ENCODE measurements at places on chromosomes 13 and 19.

- no peak for DNase-seq
Observed at GRCh38 chr13:92355213-92355612, 871.4 kb upstream of the GPC6 start.

DNA sequence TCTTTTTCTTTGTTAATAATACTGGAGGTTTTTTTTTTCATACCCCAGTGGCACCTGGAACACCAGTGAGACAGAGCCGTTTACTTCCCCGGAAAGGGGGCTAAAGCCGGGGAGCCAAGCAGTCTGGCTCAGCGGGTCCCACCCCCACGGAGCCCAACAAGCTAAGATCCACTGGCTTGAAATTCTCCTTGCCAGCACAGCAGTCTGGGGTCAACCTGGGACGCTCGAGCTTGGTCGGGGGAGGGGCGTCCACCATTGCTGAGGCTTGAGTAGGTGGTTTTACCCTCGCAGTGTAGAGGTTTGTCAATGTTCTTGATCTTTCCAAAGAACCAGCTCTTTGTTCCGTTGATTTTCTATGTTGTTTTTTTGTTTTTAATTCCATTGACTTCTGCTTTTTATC lies 94.6 kb upstream of the DIAPH3 start:
- DNase-seq, result no peak

- no peak for DNase-seq
Observed at GRCh38 chr13:60329221-60329923, 67.6 kb upstream of the TDRD3 start.

DNA sequence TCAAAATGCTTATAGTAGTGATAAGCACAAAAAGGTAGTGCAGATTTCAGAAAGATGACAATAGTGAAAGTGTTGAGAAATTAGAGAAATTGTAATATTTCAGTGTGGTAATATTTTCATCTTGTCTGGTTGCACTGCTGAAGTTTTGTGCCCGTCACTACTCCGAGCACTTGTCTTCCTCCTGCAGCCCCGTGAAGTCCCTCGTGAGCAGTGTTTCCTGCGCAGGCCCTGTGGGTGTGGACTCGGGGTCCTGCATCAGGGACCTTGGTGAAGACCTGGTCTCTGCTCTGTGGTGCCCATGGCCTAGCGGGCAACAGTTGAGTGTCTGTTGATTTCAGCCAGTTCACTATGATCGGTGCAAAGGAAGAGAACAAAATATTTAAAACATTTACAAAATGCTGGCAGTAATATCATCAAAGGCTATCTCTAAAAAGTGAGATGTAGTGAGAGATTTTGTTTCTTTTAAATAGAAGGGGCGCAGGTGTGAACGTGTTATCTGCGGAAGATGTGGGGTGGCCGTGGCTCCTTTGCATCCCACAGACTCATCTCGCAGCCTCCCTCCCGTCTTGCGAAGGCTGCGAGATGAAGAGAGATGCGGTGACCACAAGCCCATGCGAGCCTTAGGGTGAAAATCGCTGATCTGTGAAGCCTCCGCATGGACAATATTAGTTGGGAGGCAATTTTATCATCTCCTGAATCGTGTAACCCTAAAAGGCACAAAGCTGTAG lies 27.7 kb upstream of the DCUN1D2 start:
- DNase-seq, result no peak

DNA sequence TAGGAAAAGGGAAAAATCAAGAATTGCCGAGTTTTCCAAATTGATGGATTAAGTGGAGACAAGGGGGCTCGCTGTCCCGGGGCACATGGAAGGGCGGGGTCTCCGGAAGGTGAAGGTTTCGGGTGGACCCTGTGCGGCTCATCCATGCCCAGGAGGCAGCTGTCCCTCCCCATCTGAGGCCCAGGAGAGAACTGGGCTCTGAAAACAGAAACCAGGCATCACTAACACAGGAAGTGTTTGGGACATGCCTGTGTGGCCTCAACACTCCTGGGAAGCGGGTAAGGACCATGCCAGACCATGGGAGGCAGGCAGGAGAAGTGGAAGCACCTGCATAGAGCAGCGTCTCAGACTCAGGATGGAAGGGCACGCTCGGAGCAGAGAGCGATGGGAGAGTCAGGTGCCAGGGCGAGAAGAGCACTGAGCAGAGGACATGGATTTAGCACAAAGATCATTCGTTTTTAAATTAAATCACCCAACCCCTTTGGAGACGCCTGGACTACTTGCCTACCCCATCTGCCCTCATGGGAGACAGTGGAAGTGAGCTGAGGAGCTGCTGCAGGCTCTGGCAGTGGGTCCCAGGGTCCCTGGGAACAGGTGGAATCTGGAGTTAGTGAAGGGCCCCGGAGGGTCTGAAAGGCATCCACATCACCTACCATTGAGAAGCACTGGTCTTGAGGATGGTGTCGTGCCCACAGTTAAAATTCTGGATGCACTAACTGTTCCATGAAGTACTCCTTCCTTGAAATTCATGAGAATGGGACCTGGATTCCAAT lies 183.2 kb upstream of the SOX1 start:
- DNase-seq, result no peak

DNA sequence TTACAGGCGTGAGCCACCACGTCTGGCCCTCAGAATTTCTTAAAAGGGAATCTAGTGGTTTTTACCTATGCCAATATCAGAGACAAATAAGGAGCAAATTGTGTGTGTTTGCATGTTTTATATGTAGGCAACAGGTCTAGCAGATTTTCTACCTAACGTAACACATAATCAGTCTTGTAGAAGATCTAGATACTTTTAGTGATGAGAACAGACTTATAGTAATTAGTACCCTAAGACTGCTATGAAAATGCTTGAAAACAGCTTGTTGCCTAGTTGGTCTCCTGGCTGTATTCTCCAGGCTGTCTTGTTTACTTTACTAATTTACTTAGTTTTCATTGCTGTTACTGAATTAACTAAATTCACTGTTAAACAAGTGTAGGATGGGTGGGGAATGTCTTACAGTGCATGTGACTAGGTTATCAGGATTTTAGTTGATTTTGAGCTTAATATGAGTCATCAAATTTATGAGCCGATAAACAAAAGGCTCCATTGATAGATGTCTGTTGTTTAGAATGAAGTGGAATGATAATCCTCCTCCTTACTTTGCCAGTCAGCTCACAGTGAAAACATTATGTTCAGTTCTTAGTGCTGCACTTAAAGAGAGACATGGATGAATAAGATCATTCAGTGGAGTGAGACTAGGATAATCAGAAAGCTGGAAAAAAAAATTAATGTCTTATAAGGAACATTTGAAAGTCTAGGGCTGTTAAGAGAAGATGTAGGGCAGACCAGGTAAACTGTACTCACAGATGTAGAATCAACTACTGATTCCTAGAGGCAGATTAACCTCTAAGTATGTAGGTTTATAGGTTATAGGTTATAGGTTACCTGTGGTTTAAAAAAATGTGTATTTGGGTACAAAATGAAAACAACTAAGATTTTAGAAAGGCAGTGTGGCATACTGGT lies 22.4 kb downstream of the GTF2F2 start:
- no peak for DNase-seq

DNA sequence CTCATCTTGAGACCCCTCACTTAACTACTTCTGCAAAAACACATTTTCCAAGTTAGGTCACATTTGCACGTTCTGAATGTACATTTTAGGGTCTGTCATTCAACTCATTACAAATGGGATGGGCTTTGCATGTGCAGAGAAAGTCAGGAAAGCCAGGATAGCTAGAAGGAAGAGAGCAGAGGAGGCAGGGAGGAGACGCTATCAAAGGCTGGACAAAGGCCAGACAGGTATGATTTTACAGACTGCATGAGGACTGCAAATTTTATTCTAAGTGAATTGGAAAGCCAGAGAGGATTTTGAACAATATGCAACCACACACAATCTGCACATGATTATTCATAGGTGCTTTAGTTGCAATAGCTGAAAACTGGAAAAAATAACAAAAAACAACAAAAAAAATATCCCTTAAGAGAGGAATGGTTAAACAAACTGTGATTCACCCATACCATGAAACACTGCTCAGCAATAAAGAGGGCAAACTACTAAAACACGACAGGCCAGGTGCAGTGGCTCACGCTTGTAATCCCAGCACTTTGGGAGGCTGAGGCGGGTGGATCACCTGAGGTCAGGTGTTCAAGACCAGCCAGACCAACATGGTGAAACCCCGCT lies 21.1 kb downstream of the SYDE1 start:
- no peak for DNase-seq

- no peak for DNase-seq
Observed at GRCh38 chr13:106425661-106426060, 109.8 kb downstream of the EFNB2 start.

GRCh38 chr13:51236491-51236792 lies 14.2 kb downstream of the FAM124A start:
- DNase-seq, result no peak

- no peak for DNase-seq
Observed at GRCh38 chr19:7007859-7008258, 13.4 kb downstream of the MBD3L2B start.

GRCh38 chr19:48372904-48373303 lies 8.7 kb downstream of the SYNGR4 start:
- DNase-seq, result no peak

GRCh38 chr19:49793561-49793840 lies 19.6 kb downstream of the FUZ start:
- DNase-seq, result no peak

DNA sequence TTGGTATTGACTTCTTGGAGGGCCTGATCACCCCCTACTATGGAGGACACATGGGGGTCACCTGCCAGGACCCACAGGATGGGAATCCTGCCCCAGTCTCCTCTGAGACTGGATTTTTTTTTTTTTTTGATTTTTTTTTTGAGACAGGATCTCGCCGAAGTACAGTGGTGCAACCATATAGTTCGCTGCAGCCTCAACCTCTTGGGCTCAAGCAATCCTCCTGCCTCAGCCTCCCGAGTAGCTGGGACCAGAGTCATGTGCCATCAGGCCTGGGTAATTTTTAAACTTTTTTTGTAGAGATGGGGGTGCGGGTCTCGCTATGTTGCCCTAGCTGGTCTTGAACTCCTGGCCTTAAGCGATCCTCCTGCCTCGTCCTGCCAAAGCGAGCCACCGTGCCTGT lies 14.2 kb upstream of the ADGRE5 start:
- DNase-seq, result no peak

- DNase-seq, result no peak
Observed at GRCh38 chr19:40054632-40055031, 1.4 kb downstream of the ZNF780B start.

GRCh38 chr19:42151782-42152684 lies 19.8 kb upstream of the POU2F2 start:
- no peak for DNase-seq

- no peak for DNase-seq
Observed at GRCh38 chr19:48962849-48963165, 2.3 kb upstream of the FTL start.

DNA sequence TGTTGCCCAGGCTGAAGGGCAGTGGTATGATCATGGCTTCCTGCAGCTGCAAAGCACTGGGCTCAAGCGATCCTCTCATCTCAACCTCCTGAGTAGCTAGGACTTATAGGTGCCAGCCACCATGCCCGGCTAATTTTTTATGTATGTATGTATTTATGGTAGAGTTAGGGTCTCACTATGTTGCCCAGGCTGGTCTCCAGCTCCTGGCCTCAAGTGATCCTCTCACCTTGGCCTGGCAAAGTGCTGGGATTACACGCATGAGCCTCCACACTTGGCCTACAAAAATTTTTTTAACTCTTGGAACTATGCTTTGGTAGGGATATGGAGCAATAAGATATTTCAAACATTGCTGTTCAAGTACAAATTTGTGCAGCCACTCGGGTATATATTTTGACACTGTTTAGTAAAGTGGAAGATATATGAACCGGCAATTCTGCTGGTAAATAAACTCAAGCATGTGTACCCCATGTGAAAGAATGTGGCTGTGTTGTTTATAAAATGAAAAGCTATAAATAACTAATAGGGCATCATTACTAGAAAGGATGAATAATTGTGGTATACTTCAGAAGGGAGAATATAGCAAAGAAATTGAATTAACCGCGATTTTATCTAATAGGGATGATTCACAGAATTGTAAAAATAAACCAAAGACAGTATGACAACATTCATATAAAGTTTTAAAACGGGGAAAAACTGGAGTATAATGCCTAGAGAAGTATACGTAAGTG lies 1.1 kb downstream of the ZNF566 start:
- no peak for DNase-seq

DNA sequence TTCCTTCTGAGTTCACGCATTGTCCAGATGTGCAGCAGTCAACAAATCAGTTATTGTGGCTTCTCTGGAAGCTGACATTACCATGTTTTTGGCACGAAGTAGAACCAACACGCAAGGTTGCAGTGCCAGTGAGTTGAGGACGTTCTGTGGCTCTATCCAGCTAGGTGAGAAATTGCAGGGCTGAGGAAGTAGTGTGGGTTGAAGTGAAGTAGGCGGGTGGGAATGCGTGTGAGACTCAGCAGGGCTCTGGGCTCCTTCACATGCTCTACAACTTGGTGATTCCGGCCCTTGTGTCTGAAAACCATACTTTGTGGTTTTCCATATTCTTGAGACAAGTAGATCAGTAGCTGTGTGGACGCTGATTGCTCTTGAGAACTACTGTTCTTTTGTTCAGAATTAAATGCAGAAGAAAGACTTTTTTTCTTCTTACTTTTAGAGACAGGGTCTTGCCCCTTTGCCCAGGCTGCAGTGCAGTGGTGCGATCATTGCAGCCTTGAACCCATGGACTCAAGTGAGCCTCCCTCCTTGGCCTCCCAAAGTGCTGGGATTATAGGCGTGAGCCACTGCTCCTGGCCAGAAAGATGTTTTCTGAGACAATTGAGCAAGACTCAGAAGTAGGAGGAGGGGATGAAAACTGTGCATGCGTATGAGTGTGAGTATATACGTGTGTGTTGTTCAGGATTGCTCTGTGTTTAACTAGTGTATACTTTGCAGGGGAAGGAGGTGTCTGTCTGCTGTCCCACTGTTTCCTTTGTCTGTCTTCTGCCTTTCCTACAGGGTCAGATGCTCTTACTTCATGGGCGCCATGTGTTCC lies 46.2 kb downstream of the GATAD2A start:
- DNase-seq, result no peak

DNA sequence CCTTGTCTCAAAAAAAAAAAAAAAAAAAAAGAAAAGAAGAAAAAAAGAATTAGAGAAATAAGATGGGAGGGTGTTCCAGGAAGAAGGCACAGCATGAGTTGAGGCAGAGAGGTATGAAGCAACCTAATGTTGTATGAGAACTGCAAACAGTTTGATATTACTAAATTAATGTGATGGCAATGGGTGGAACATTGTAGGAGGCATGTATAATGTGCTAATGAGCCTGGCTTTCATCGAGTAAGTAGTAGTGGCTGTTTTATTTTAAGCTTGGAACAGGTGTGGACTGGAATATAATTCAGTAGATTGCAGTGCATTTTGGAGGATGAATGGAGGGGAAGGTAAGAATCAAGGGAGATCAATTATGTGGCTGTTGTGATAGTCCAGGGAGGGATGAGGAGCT lies 156.1 kb downstream of the MTUS2 start:
- DNase-seq, result no peak

- no peak for DNase-seq
Observed at GRCh38 chr13:113546571-113547237, 37.8 kb upstream of the TFDP1 start.

DNA sequence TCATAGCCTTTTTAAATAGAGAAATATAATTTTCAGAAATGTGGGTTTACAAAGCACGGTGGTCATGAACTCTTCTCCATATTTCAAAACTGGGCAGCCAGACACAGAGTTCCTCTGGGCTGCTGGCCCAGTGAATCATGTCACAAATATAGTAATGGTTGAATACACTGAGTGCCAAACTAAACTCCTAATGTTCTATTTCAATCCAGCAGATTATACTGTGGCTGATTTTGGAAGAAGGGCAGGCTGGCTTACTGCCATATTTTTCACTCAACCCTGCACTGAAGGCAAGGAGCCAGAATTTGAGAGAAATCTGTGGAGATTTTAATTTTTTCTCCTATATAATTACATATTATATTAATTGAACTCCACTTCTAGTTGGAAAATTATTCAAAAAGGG lies 17.0 kb upstream of the PRR20A start:
- DNase-seq, result no peak

- no peak for DNase-seq
Observed at GRCh38 chr19:22935151-22935550, 67.8 kb downstream of the ZNF728 start.

Data from T-helper 2 cell (primary cell).